ENCODE measurements at places on chromosomes 3 and 15.

GRCh38 chr3:99765042-99765942 is 52.4 kb upstream of the CMSS1 start:
- no peak for DNase-seq

GRCh38 chr3:181288145-181288544 is 298.6 kb upstream of the DNAJC19 start:
- DNase-seq, result no peak

DNA sequence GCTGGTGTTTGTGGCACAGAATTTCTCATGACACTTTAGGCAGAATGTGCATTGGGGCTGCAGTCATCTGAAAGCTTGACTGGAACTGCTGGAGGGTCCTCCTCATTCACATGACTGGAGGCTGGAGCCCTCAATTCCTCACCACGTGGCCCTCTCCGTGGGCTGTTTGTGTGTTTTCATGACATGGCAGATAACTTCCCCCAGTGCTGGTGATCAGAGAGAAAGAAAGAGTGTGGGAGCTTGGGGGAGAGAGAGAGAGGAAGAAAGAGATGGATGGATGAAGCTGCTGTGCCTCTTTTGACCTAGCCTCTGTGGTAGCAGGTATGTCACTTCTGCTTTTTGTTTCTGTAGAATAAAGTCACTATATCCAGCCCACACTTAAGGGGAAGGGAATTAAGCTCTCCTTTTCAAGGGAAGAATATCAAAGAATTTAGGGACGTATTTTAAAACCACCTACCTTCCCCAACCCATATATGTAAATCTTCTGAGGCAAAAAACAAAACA is 169.6 kb upstream of the IL12A start:
- no peak for DNase-seq

DNA sequence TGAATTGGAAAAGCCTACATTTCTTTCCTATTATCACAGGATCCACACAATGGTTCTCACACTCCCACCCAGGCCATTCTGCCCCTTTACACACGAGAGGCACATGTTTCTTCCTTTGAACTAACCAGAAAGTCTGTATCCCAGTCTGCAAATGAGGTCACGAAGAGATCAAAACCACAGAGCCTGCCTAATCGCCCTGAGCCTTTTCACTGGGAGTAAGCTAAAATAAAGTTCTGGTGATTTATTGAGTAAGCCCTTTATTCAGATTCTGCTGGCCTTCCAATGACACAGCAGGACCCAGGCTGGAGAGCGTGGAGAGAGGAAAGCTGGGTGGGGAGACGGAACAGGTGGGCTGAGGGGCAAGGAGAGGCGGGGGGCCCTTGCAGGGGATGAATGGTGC is 78.7 kb downstream of the ATP1B3 start:
- DNase-seq, result no peak

DNA sequence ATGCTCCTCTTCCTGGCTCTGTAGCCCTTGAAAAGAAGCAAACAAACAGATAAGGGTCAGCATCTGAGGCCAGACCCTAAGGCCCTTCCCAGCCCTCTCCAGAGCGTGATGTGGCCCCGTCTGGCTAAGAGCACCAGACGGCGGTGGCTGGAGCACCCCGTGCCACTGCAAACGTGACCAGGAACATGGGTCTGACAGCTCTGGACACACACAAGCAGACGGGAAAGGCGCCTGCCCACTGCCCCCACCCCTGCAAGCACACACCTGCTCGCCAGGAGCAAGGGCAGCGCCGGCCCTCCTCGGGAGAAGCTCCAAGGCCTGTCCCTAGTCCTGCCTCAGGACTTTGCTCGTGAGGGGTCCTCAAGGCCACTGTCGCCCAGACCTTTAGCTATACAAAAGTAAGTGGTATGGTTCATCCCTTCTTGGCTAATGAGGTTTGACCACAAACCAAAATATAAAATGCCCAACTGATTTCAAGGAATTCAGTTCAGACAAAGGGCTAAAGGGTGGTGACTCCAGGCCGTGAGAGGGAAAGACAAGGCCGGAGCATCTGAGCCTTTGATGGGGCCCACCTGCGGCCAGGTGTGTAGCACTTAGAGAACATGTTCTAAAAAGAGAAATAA is 90.4 kb downstream of the XXYLT1 start:
- DNase-seq, result no peak

DNA sequence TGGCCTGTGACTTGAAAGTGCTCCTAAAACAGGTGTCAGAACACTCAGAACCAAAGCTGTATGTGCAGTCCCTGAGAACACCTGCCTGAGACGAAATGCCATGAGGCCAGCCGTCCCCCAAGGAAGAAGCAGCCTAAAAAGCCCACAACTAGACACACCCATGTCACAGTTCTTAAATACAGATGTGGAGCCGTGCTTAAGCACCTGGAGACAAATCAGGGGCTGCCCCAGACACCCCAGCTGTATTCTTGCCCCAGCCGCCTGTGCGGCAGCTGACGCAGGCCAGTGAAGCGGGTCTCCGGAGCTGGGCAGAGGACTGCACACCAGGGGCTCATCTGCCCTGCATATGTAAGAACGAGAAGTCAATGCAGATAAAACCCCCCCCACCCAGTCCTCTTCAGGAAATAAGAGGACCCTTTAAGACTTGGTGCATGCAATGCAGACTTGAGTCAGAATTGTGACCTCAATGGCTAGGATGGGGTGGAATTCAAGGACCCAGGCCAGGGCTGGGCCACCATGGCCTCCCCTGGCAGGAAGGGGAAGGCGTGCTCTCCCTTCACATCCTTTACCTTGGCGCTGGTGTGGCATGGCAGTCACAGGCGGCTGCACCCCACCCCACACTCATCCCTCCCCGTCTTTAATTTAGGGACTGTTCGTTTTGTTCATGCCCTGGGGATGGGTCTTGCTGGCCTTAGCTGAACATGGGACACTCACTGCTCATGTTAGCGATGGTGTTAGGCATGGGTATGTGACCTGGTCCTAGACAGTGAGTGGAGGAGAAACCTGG is 27.7 kb upstream of the PLXNA1 start:
- no peak for DNase-seq

DNA sequence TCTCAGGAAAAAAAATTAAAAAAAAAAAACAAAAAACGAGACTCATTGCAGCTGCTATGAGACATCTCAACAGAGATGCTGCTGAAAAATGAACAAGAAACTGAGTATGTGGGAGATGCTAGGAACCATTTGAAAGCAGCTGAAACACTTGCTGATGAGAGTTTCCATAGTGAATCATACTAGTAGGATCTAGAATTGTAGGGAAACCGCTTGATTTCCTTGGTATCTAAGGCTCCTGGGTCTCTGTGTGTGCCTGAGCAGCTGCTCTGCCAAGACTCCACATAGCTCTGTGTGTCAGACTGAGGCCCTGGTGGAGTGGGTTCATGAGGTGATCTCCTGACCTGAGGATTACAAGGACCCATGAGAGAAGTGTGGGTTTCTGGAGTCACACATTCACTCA is 313.4 kb upstream of the NECTIN3 start:
- no peak for DNase-seq

All from mucosa of gallbladder (tissue), 1 donor.